ENCODE measurements at places on chromosomes 7 and 10.

- DNase-seq: no peak
These were observed 11.6 kb upstream of the ADD3 start for GRCh38 chr10:109996225-109996624.

DNA sequence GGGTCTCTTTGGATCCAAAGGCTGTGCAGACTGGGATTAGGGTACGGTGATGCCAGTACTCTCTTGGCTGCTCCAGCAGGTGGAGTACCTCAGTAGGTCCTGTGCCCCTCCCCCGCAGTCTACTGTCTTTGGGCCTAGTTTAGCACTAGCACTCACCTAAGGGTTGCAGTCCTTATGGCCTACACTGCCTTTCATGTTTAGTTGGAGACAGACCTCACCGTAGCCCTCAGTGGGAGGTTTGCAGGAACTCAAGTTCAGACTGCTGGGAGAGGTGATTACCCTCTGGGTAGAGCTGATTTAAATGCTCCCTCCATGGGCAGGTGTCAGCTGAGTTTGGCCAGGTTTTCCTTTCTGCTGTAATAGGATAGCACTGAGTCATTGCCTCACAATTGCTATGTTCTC is 210.8 kb upstream of the TMEM196 start:
- no peak for DNase-seq

GRCh38 chr10:7984896-7985295 is 69.6 kb upstream of the GATA3 start:
- DNase-seq: no peak

GRCh38 chr10:5508786-5509185 is 9.4 kb upstream of the CALML5 start:
- no peak for DNase-seq

- DNase-seq: no peak
These were observed 115.6 kb downstream of the CDK6 start for GRCh38 chr7:92720604-92721350.

DNA sequence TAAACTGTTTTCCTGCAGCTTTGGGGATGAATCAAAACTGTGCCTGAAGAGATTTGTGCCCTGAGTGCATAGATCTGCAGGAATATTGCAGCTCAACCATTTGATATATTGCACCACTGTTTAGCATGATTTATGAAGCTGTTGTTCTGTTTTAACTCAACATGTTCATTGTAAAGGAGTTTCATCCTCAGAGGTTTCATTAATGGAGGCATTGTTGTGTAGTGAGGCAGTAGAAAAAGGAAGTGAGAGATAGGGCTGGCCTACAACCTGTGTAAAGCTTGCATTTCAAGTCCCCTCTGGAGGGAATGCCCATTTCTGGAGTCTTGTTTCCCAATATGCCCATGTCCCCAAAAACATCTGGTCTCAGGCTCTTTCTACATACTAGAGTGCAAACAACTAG is 67.5 kb downstream of the DNAJC12 start:
- DNase-seq: no peak

DNA sequence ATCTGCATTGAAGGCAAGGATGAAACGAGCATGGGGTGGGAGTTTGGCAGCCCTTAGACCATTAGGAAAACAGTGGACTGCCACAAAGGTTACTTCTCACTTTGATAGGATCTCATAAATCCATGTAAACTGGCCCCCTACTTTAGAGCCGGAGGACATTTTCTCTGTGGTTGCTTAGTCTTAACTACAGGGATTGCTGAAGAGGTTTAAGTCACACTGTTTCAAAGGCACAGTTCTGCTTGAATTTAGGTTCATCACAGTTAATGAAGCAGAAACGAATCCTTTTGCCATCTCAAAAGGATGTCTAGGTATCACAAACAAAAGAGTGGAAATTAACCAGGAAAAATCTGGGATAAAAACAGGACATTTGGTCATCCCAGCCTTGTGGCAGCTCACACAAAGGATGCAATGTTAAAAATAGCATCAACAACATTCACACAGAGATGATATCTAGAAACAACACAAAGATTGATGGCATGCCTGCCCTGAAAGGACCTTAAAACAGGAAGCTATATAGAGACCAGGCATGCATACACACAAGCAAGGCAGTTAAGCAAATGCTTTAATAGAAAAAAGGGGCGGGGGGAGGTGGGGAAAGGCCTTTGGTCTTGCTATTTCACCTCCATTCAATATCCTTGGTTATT is 74.0 kb downstream of the DOCK4 start:
- peak; percentile 37 for DNase-seq

DNA sequence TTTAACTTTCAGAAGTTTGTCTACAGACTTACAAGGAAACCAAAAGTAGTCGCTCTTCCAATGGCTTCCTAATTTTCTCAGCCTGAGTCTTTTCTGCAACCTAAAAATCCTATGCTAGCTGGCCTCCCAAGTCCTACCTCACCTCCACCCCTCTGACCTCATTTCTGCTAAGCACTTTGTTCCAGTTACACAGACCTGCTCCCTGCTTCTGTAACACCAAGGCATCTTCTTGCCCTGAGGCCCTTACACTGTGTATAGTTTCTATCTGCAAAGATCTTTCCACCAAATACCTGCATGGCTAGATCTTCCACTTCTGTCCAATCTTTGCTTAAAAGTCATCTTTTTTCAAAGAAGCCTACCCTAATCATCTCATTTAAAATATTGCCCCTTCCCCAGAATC is 1.9 kb upstream of the SNX13 start:
- no peak for DNase-seq

DNA sequence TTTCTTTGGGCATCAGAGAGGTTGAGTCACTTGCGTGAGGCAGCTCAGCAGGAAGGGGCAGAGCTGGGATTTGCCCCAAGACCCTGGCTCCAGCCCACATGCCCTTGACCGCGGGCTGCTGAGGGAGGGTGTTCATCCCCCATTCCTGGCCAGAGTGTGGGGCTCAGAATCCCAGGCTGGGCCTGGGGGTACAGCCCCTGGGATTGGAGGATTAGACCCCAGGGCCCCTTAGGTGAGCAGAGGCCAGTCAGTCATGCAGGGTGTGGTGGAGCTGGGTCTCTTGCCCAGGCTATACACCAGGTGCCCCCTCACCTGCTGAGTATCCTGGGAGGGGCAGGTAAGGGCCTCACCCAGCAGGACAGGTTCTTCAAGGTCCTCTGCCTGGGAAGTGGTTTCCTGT is 68.4 kb upstream of the ZNF716 start:
- DNase-seq: no peak

DNA sequence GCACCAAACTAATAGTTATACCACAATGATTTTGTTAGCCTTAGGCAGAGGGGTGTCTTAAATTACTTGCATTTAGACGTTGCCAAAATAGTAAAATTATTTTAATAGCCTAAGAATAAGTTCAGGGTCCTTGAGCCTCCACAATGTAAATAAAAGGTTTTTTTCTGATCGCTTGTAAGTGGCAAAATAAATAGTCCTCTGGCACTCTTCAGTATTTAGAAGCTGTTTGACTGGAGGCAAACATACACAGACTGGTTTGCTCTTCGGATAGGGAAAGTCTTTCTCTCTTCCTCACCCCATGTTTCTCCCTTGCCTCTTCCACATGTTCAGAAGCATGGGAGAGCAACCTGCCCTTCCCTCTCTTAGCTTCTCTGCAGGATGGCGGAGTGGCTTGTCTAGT is 49.5 kb upstream of the FAM180A start:
- DNase-seq: no peak

GRCh38 chr7:139748373-139748765 is 29.4 kb downstream of the HIPK2 start:
- DNase-seq: no peak

- DNase-seq: peak; percentile 46
These were observed 53.6 kb downstream of the AGMO start for GRCh38 chr7:15508258-15508657.

DNA sequence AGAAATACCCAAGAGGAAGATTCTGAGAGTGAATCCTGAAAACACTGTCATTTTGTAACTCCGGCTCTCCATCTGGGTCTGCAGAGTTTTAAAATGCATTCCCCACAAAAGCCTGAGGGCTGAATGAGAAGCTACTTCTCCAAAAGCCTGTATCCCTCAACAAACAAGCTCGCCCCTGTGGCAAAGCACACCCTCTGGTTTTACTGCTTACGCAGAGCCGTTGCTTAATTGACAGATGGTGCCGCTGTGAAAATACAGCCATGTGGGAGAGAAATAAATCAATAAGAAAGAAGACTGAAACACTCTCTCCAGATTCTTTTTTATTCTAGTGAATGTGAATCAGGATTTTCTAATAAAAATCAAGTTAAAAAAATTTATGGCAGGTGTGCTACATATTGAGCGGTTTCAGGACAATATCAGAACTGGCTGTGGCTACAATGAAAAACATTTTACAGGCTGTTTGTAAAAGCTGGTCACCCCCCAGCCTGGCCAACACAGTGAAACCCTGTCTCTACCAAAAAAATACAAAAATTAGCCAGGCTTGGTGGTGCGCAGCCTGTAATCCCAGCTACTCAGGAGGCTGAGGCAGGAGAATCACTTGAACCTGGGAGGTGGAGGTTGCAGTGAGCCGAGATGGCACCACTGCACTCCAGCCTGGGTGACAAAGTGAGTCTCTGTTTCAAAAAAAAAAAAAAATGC is 32.5 kb downstream of the C7orf33 start:
- no peak for DNase-seq

GRCh38 chr10:10133281-10133680 is 884.4 kb upstream of the CELF2 start:
- no peak for DNase-seq

- DNase-seq: no peak
These were observed 260.2 kb downstream of the STK31 start for GRCh38 chr7:23970193-23970592.

DNA sequence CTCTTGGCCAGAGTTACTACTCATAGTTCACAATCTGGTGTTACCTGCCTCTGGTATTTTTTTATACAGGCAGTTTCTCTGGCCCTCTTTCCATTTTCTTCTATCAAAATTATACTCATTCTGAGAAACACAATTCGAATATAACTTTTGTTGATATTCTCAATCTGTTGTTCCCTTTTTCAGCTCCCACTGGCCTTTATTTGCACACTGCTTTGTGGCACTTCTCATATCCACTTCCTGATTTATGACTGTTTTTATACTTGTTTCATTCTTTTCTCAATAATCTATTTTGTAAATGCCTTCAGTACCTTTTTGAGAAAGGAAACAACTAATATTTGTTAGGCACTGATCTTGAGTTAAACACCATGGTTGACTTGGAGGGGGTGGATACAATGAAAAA is 93.8 kb upstream of the HDAC9 start:
- no peak for DNase-seq

DNA sequence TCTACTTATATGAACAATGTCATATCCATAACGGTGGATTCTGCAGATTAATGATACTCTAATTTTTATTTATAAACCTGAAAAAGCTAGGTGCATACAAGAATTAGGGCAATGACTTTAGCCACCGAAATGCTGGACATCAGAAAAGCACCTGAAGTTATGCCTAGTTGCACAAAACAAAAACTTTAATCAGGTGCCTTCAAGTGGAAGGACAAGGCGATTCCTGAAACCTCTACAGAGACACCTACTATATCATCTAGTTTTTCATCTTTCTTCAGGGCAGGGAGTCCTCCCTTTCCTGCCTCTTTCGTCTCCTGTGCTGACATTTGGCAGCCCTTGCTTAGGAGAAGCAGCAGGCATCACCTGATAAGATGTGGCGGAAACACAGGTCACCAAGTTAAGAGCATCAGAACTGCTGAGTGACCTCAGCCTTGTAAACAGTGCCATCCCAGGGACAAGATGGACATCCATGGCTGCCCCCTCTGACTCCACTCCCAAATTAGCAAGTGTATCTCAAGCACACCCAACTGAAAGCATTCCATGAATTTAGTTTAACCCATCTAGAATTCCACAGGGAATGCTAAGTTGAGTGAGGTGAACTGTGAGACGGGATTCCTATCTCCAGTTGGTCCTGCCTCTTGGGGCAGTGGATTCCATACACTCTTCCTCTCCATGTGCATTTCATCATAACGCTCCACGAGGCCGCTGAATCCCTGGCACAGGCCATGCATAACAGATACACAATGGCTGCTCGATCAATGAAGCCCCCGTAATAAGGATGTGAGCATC is 5.8 kb downstream of the ITPRIP start:
- no peak for DNase-seq

- peak; percentile 41 for DNase-seq
These were observed 86.4 kb upstream of the ELMO1 start for GRCh38 chr7:37534893-37535610.

- DNase-seq: no peak
These were observed 35.9 kb downstream of the FAM53B start for GRCh38 chr10:124708246-124708779.

DNA sequence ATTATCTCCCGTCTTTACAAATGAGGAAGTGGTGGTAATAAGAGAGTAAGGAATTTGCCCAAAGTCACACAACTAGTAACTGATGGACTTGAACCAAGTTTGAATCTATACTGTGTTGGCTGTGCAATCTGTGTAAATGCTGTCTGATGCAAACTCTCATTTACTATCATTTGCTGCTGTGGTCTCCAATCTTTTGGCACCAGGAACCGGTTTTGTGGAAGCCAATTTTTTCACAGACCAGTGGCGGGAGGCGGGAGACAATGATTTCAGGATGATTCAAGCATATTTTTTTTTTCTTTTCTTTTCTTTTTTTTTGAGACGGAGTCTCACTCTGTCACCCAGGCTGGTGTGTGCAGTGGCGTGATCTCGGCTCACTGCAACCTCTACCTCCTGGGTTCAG is 450.0 kb upstream of the FZD8 start:
- DNase-seq: no peak

DNA sequence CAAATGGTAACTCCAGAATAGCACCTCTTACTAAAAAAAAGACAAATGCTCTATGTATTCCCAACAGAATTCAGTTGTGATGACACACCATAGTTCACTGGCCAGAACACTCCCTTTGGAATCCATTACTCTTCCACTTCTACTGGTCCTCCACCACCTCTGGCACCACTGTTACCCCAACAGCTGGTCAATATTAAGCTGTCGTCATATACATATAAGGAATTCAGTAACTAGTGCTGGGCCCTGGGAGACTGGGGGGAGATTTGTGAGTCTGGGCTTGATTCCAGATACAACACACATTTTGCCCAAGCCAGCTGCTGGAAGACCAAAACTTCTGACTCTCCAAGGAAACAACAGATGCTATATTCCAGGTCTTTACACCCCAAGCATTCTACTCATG is 26.0 kb upstream of the ITGA8 start:
- no peak for DNase-seq

- DNase-seq: peak; percentile 72
These were observed 429.0 kb upstream of the MTPN start for GRCh38 chr7:136405931-136406777.

DNA sequence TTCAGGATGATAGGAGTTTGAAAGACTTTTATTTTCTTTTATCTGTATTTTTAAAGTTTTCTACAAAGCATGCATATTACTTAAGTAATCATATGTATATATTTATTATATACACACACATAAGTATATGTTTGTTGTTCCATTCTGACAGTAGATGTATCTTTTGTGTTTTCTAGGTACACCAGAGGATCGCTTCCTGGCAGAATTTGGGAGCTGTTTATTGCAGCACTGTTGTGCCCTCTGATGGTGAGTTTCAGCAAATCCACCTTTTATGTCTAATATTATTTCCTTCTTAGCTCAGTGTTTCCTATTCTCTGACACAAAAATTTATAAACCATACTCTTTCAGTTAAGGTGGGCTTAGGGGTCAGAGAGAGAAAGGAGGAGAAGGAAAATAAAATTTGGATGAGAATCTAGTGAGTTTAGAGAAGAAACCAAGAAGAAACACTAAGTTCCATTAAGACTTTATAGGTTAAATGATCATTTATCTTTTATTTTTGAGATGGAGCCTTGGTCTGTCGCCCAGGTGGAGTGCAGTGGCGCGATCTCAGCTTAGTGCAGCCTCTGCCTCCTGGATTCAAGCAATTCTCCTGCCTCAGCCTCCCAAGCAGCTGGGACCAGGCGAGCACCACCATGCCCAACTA is 59.2 kb upstream of the OIT3 start:
- DNase-seq: peak; percentile 82

All from midbrain (tissue), 1 donor.